Stimulated activated CD4-positive, alpha-beta T cell treated with anti-CD3 and anti-CD28 coated beads, Interleukin-2, amount 100 ng/mL, for 24 hours (primary cell): ENCODE measurements at places on chromosomes 6 and 20.
A peak's percentile ranks its signal among the peaks of the same experiment; 100 is the strongest.

GRCh38 chr6:1868561-1869261, 259.0 kb downstream of the FOXC1 start:
- DNase-seq = no peak

GRCh38 chr6:100415768-100416167, 49.0 kb downstream of the SIM1 start:
- no peak for DNase-seq

DNA sequence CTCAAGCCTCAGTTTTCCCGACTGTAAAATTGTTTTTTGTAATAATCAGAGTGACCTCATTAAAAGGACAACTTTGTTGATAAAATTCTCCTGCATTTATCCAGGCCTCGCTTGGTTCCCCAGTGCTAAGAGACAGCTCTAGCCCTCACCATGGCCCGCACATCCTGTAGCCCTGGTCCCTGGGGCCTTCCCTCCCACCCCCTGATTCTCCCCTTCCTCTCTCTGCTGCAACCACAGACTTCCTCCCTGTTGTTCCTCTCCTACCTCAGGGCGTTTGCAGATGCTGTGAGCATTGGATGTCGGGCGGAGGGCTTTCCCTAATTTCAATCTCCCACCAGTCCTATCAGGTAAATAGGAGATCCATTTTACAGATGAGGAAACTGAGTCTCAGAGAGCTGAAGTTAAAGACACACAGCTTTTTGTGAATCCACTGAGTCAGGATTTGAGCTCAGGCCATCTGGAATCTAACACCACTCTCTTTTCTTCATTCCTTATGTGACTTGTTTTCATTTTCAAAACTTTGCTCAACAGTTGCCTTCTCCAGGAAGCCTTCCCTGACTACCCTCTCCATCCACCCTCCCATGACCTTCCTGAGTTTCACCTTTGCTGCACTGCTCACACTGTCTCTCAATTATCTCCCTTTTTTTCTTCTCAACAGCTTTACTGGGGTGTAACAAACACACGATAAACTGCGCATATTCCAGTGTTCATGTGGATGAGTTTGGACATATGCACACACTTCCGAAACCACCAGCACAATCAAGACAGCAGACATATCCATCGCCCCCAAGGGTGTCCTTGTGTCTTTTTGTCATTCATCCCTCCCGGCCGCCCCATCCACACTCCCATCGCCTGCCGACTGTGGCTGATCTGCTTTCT, 107.1 kb downstream of the CEBPB start:
- DNase-seq = no peak

GRCh38 chr6:82976179-82976578, 89.5 kb downstream of the UBE3D start:
- no peak for DNase-seq

DNA sequence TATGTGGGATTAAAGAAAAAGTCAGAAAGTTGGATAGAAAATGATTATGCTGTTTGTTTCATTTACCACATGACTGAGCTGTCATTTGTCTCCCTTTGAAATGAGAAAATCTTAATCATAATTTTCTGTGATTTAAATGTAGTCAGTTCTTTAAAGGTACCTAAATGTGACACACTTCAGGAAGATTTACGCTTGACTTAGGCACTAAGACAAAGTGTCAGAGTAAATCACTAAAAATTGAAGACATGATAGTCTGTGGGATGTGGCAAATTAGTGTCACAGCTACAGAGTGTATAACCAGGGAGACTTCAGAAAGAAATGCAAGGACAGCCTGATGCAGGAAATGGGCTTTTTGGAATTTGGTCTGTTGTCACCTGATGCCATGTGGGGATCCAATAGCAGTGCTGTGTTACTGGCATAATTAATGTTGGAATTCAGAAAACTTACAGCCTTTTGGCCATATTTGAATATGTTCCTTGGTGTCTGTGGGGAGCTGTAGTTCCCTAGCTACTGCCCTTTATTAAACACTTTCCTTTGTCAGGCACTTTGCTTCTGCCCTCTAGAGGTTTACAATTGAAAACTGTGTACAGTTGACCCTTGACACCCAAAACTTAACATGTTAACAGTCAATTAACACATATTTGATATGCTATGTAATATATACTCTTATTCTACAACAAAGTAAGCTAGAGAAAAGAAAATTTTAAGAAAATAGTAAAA, 493.8 kb downstream of the UTRN start:
- no peak for DNase-seq

DNA sequence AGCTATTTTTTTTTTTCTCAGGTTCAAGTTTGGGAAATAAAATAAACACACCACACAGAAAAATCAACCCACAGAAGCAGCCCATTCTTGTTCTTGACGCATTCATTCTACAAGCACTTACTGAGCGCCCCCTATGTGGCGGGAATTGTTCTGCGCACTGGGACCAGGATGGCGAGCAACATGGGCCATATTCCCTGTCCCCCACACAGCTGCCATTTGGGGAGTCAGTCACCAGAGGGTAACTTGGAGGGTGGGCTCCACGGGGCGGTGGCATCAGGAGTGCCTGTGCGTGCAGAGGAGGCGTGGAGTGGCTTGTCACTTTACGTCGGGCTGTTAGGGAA, 185.0 kb upstream of the PDE10A start:
- no peak for DNase-seq

DNA sequence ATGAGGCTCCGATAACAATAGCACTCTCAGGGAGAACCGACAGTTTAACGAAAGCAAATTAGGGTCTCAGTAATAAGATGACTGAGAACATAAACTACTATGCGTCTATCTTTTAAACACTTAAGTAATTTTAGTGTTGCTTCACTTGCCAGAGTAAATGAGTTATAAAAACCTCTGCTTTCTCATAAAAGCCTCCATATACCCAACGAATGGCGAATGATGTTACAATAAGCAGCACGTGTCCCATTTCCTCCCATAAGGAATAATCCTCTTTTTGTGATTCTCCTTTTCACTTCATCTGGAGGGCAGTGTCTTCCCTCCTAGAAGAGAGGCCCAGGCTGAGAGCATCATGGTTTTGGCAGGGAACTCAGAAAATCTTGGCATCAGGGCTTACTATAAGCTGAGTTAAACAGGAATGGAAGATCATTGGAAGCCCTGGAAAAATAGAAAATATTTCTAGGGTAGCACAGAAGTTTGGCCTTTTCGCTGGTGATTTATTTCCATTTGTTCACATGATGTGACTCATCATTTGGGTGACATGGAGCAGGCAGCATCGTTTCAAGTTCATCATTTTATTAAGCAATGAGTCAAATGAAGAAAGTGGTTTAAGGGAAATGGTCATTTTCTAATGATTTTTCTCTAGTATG, 255.4 kb downstream of the ATXN1 start:
- DNase-seq = no peak

DNA sequence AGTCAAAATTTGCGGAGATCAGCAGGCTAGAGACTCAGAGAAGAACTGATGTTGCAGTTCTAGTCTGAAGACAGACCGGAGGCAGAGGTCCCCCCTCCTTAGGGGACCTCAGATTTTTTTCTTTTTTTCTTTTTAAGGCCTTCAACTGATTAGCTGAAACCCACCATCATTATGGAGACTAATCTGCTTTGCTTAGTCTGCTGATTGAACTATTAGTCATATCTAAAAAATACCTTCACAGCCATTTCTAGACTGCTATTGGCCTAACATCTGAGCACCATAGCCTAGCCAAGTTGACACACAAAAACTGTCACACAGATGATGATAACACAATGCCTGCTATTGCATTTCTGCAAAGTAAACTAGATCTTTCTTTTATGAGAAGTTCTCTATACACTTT, 141.1 kb upstream of the TNFAIP3 start:
- DNase-seq = no peak

DNA sequence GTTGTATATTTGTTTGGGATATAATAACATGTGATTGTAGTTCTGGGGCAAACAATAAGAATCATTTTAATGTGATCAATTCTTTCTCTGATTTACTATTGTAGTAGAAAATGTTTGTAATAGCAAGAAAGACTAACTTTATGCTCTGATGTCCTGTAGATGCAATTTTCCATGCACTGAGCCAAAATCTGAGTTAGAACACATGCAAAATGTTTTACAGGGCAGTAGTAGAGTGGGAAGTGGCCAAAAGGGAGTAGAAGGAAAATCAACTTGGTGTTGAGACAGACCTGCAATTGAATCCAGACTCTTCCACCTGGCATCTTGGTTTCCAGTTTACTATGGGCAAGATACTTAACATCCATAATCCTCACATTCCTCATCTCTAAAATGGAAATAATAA, 93.5 kb upstream of the BMP5 start:
- DNase-seq = no peak

GRCh38 chr6:14079433-14079832, 38.1 kb upstream of the CD83 start:
- peak; percentile 46 for DNase-seq

DNA sequence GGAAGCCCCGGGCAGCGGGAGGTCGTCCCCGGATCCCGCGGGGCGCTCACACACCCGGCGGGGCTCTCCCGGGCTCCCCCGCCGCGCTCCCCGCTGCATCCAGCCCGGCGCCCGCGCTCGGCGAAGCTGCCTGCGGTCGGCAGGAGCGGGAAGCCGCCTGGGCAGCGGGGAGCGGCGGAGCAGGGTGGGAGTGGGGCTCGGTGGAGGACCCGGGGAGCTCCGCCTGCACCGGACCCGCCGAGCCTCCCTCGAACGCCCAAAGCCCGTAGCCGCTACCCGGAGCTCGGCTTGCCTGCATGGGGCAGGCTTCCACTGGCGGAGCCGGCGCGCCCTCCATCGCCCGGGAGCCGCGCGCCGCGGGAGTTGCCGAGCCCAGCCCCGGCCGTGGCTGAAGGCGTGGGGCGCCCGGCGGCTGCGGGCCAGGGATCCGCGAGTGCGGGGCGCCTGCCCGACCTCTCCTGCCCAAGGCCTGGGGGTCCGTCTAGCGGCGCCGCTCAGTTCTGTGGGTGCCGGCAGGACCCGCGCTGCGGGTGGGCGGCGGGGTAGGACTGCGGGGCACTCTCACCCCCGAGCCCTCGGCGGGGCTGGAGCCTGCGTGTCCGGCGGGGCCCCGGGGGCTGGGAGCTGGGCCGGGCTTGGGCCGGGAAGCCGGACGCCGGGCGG, 671 bp downstream of the CDH4 start:
- DNase-seq = no peak

GRCh38 chr6:141451511-141452353, 681.0 kb upstream of the GJE1 start:
- no peak for DNase-seq

DNA sequence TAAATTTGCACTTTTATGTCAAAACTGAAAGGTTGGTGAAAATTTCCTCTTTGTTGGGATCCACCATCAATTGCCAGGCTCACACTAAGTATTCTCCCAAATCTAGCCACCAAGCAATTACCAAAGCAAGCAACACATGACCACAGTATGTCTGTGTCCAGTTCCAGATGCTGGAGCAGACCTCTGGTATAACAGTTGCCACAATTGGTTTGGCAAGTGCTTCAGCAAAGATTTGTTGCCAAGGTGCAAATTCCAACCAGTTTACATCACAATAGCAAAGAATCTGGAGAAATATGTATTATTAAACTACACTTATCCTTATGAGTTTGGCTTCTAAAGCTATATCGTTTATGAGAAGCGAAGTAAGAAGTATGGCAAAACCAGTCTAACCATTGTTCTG, 6.4 kb downstream of the GTF2H5 start:
- no peak for DNase-seq

GRCh38 chr6:38353310-38354036, 286.3 kb downstream of the BTBD9 start:
- DNase-seq = no peak

GRCh38 chr6:133407320-133408100, 166.4 kb downstream of the EYA4 start:
- DNase-seq = no peak

GRCh38 chr6:46057792-46058191, 42.1 kb upstream of the CLIC5 start:
- DNase-seq = no peak

- no peak for DNase-seq
These were observed 14.3 kb upstream of the ELOVL2 start for GRCh38 chr6:11058406-11058805.

GRCh38 chr6:118100717-118101116, 193.7 kb downstream of the SLC35F1 start:
- DNase-seq = no peak

GRCh38 chr20:52985687-52986086, 13.5 kb downstream of the TSHZ2 start:
- no peak for DNase-seq

- DNase-seq = peak; percentile 48
These were observed 50.5 kb upstream of the ASIP start for GRCh38 chr20:34190679-34191090.

DNA sequence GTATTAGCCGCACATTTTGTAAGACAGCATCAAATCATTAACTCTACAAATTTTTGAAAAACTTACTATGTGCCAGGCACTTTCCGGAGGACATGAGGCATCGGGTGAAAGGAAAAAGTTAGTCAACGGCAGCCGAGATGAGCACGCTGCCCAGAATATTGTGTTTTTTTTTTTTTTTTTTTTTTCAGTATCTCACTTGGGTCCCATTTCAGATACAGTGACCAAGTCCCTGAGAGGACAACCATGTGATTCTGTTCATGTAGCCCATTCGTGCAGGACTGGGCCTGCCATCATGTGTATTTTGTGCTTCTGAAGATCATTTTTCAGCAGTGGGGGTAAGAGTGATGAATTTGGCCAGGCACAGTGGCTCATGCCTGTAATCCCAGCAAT, 1.3 kb downstream of the SLA2 start:
- DNase-seq = peak; percentile 56

DNA sequence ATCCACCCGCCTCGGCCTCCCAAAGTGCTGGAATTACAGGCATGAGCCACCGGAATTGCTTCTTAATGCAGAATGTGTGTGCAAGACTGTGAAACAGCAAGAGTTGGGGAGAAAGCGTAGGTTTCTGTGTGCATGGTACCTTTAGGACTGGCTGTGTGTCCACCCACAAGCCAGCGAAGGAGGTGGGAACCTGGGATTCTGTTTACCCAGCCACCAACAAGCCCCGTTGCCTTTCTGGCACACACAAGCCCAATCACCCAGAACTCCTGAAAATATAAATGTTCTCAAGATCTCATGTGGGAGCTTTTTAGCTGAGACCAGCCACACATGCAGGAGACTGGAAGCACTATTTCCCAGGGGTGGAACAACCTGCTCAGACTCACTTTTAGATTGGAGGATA, 4.9 kb upstream of the RNF24 start:
- DNase-seq = no peak

DNA sequence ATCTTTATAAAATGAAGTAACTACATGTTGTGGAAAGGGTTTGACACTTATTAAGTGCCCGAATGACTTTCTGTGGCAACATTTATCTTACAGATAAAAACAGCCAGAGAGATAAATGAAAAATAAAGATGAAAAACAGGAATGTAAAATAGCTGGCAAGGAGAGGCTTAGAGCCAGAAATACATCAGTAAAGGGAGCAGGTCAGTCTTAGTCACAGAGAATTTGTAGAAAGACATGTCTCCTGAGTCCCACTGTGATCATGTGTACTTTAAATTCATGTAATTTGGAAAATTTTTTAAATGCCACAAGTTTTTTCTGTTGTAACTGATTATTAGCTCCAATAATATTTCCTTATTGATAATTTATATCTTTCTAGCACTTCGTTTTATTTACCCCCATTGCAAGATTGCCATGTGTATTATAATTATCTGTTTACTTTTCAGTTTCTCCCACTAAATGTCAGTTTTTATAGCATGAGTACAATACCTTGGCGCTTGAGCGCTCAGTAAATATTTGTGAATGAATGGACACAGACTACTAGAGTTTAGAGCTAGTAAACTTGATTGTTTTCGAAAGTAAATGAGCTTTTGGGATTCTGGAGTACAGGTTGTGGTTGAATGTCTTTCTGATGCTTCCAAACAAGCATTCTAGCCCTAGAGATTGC, 15.2 kb downstream of the TAB2 start:
- no peak for DNase-seq
